Stimulated activated CD4-positive, alpha-beta T cell treated with anti-CD3 and anti-CD28 coated beads, Interleukin-4, amount 100 ng/mL, for 4 hours (primary cell): ENCODE measurements at places on chromosomes 6 and 20.
A peak's percentile ranks its signal among the peaks of the same experiment; 100 is the strongest.

GRCh38 chr6:160398674-160399271 lies 50.6 kb downstream of the SLC22A3 start:
- DNase-seq = no peak

GRCh38 chr20:5888041-5888440 lies 62.3 kb downstream of the TRMT6 start:
- no peak for DNase-seq

- peak; percentile 43 for DNase-seq
Measured at GRCh38 chr6:107114926-107115694, at the start of gene BEND3. Gene BEND3 (minus strand): TSS chr6:107115515. CDS start chr6:107099285, 16,230 bp downstream.

GRCh38 chr6:7911345-7911725 lies 747 bp upstream of the TXNDC5 start:
- no peak for DNase-seq

- DNase-seq = no peak
Measured at GRCh38 chr6:150967910-150968309, 102.4 kb downstream of the MTHFD1L start.

DNA sequence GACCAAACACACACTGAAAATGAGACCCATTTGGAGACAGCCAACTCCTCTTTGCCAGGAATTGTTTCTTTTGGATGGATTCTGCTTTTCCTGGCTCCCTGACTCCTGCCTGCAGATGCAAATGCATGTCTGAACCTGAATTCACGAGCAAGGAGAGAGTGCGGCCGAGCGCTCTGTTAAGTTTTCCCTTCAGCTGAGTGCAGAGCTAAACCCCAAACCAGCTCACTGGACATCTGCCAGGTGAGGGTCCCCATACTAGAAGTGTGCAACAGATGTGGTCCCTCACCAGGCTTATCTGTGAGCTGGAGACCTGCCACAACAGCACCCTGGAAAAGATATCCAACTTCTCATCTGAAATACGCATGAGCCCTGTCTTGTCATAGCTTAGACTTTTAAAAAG lies 59.0 kb downstream of the CD164 start:
- DNase-seq = no peak

DNA sequence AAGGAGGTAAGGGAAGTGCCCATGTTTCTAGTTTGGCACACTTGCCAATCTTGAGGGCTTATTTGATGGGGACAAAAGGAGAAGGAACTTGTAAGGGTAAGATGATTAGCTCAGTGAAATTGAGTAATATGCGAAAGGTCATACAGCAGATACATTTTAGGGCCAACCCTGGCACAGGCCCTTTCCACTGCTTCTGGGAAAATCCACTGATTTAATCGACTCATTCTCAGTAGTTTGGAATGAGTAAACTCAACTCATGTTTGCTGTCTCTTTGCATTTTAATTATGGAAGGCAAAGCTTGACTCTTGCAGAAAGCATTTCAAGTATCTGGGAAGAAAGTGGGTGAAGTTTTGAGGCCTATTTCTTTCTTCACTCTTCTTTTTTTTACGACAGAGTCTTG lies 20.0 kb downstream of the PHF20 start:
- DNase-seq = no peak

- DNase-seq = no peak
Measured at GRCh38 chr6:149942461-149942829, 631 bp downstream of the ULBP2 start.

GRCh38 chr6:135994857-135995544 lies 143.5 kb downstream of the PDE7B start:
- no peak for DNase-seq
